Effector CD4-positive, alpha-beta T cell (primary cell): ENCODE measurements at places on chromosomes 11 and 22.
A peak's percentile ranks its signal among the peaks of the same experiment; 100 is the strongest.

DNA sequence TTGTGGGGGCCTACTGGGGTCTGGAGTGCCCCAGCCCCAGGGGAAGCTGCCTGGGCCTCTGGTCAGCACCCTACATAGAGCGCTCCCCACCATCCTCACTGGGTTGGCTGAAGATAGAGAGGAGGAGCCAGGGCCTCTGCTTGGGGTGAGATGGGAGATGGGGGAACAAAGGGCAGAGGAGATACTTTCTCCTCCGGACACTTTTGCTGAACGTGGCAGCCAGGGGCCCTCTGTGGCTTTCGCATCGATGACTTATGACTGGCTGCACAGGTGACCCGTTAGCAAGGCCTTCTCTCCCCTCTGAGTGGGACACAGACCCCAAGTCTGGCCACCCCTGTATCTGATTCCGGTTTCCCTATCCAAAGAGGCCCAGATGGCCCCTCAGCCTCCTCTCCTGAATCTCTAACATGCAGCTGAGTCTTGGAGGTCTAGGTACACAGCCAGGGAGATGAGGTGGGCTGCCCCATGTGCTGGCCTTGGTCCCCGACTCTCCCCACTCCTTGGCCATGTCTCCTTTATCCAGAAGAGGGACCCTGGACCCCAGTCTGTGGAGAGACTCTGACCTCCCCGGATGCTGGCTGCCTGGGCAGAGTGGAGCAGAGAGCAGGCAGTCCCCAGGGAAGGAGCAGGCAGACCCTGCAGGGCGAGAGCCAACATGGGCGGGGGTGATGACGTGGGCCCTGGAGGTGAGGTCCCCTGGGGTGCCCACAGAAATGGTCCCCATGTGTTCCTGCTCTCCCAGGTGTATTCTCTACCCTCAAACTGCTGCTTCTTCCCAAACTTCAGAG is 59.3 kb upstream of the NECTIN1 start:
- DNase-seq: no peak

DNA sequence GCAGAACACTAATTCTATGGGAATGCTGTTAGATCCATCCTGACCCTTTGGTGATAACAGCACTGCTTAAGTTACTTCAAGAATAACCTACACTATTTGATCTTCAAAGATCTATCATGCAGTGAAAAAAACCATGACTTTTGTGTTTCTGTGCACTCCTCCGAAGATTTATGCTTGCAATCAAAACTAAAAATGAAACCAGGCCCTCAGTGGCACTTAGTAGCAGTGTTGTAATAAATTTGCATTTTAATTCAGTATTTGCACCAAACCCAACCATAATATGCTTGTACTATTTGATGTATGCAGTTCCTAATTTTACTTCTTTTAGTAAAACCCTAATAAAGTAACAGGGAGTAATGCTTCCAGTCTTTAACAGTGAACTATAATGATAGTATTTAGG is 130.7 kb downstream of the SOX6 start:
- no peak for DNase-seq

DNA sequence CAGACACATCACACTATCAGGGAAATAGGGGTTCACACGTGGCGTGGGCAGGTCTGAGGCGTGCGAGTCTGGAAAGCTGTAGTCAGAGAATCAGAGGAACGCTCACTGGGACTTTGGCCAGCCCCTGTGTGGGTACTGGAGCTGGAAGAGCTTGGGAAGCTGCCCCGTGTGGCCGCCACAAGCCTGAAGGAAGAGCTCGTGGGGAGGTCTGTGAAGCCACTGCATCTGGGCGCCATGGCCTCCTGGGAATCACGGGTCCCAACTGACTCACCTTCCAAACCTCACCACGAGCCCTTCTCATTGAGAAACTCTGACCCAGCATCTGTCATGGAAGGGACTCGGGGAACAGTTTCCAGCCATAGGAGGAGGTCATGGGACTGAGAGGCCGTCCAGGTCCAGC is 5.9 kb upstream of the MRGPRF start:
- no peak for DNase-seq

DNA sequence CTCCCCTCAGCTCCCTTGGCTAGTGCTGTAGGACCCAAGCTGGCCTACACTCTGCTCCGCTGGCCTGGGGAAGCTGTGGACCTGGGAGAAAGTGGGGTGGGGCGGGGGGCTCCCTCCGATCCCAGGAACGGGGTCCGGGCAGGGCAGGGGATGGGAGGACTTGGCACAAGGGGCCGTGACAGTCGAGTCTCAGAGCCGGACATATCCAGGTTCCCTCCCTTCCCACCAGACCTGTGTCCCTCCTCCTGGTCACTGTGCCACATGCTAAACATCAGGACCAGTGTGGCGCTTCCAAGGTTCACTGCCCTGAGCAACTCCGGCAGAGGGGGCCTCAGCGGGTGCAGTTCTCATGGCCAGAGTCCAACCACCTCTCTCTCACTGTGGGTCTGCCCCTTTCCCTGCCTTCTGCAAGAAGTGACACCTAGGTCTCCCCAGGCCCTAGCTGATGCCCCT is 2.0 kb downstream of the DUSP8 start:
- DNase-seq: no peak

DNA sequence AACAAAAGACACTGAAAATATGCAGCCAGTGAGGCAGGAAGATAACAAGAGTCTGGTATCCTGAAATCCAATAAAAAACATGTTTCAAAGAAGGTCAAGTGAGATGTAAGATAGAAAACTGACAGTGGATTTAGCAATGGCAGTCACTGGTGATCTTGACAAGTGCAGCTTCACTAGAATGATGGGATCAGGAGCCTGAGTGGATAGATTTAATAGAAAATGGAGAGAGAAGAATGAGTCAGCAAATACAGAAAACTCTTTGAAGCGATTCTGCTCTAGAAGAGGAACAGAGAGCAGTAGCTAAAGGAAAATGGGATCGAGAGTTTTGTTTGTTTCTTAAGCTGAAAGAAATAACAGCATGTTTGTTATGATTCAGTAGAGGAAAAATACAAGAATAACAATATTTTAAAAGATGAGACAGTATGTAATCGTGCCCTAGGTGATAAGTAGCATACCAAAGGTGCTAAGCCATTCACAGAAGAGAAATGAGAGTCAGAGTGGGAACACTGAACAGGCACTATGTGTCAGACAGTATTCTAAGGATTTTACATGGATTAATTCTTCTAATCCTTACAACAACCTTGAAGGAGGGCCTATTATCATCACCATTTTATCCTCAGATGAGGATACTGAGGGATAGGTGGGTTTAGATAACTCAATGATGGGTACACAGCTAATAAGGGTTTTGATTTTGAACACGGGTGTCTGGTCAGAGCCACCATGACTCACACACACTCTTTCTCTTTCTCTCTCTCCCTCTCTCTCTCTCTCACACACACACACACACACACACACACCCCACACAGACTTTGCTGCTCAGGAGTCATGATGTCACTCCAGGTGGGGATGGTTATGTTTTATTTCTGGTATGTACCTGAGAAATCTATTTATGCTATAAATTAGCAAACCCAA is 36.3 kb downstream of the MRE11 start:
- DNase-seq: no peak

GRCh38 chr11:45319077-45319476 is 32.9 kb upstream of the SYT13 start:
- no peak for DNase-seq

DNA sequence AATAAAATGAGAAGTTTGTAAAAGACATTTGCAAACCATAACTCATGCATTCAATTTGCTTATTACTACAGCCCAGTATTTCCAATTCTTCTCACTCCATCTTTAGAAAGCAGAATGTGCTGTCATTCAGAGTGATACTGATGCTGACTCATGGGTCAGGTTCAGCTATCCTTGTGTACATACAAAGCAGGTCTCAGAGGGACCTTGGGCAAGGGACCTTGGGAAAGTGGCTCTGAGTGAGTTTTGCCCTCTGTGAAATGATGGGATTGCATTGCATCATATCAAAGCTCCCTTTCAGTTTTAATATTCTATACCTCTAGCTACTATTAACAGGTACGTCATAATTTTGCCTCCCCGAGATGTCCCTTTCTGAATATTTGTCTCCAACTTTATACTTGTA is 848.7 kb downstream of the OPCML start:
- DNase-seq: no peak

DNA sequence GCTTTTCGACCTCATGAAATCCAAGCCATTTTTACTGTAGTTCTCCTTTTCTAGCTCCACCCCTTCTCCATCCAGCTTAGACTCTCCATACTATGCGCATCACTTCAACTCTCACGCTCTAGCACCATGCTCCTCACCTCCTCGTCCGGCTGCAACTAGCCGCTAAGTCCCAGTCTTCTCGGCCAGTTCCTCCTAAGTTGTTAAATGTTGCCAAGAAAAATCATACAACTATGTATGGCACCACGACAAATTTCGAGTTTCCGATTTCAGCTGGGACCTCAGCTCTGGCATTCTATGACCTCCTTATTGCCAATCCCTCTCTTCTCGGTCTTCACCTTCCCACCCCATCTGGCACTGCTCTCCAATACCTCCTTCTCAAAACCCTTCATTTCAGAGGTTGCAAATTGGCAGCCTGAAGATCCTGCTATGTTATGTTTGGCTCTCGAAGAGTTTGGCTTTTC is 1.0 kb downstream of the ZNF70 start:
- no peak for DNase-seq

GRCh38 chr22:17087498-17088131 is 2.8 kb downstream of the IL17RA start:
- peak; percentile 60 for DNase-seq

GRCh38 chr11:96763244-96763643 is 373.4 kb downstream of the JRKL start:
- DNase-seq: no peak

DNA sequence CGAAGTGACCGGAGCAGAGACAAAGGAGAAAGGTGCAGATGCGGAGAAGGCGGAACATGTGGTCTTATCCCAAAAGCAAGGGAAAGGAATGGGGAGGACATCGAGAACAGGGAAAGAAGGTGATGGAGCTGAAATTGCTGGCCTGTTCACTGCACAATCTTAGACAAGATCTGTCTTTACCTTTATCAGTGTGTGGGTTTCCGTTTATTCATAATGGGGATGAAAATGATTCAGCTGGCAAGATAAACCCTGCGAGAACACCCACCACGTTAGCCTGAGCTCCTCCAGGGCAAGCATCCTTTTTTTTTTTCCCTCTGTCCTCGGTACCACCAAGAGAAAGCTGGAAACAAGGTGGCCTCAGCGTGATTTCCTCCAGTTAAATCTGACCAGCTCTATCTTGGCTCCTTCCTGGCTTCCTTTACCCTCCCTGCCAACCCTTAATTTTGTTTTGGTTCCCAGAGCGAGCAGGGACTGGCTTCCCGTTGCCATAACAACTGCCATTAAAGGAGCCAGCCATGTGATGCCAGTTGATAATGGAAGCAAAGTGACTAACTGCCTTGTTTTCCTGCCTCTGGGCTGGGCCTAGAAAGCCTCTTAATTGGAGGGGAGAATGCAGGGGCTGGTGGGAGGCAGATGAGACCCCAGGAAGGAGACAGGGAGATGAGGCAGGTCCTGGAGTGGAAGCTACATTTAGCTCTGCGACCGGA is 4.2 kb downstream of the SGSM1 start:
- DNase-seq: no peak

DNA sequence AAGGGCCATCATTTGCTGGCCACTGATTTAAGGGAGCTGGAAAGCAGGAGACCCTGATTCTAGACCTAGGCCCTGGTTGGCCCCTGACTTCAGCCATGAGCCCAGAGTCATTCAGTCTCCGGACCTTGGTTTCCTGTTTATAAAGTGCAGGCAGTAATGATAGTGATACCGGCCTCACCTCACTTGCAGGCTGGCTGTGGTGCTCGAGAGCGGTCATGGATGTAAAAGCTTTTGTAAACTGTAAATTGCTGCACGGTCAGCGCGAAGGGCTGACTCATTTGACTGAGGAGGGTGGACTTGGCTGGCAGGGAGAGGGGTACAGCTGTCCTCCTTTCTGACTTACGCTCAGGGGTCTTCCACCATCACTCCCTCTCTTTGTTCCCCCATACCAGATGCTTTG is 37.4 kb downstream of the FBLN1 start:
- DNase-seq: no peak

GRCh38 chr22:23255506-23256170 is 75.3 kb downstream of the BCR start:
- no peak for DNase-seq

- no peak for DNase-seq
These were observed 2.3 kb downstream of the MYEOV start for GRCh38 chr11:69295995-69296889.

DNA sequence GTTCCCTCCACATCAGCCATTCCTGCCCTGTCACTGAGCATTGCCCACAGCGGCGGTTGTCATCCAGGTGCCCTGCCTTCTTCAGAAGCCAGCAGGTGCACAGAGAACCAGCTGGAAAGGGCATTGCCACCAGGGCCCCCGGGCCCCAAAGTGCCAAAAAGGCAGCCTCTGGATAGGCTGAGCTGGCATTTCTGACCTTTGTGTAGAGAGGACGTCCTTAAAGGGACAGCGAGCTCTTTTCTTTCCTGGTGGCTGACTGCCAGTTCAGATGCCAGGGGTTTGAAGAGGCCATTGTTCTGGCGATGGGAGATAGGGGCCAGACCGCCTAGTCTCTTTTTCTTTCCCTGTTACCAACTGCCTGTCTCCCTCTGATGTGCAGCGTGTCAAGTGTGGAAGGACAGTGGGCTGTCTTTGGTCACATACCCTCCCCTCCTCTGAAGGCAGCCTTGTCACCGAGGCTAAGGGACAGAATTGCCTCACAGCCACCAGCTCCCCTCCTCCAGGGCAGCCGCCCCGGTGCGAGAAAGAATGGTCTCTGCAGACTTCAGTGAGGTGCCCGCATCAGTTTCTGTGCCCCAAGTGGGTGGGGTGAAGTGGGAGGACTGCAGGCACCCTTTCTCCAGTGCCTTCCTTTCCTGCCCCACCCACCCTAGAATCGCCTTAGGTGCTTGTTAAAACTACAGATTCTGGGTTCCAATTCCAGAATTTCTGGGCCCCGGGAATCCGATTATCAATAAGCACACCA is 109.6 kb downstream of the SCN3B start:
- DNase-seq: no peak

- DNase-seq: no peak
These were observed 20.8 kb upstream of the PEX26 start for GRCh38 chr22:18056807-18057474.

DNA sequence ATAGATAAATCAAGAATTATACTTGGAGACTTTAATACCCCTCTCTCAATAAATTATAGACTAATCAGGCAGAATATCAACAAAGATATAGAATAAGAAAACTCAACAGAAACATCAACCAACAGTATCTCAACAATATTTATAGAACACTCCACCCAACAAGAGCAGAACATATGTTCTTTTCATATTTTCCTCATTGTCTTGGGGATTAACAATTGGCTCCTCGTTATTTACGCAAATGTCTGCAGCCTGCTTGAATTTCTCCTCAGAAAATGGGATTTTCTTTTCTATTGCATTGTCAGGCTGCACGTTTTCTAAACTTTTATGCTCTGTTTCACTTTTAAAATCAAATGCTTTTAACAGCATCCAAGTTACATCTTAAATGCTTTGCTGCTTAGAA is 37.0 kb upstream of the FBLN1 start:
- no peak for DNase-seq

DNA sequence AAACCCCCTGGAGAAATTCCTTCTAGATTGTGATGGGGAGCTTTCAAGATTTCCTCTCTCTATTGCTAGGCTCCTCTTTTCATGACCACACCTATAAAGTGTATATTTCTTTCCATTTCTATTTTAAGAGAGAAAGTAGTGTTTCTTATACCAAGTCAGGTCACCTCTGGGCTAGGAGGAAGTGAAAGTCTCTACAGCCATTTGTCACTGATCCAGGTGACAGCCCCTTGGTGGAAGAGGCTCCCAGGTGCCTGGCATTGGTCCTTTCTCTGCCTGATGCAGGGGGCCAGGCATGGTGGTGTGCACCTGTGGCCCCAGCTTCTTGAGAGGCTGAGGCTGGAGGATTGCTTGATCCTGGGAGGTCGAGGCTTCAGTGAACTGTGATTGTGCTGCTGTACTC is 64.7 kb downstream of the DHCR7 start:
- DNase-seq: no peak
